Activated T-cell treated with anti-CD3 and anti-CD28 coated beads for 48 hours (primary cell): ENCODE measurements at places on chromosomes 7 and 10.

DNA sequence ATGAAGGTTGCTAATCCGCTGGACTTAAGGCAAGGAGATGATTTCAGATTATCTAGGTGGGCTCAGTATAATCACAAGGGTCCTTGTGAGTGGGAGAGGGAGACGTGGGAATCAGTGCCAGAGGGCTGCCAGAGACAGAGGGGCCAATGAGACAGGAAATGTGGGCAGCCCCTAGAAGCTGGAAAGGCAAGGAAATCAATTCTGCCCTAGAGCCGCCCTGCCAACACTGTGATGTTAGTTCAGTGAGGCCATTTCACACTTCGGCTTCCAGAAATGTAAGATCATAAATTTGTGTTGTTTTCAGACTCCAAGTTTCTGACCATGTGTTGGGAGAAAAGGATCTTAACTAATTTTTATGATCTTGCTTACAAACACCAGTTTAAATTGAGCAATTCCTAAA lies 3.6 kb upstream of the GPNMB start:
- DNase-seq = no peak

DNA sequence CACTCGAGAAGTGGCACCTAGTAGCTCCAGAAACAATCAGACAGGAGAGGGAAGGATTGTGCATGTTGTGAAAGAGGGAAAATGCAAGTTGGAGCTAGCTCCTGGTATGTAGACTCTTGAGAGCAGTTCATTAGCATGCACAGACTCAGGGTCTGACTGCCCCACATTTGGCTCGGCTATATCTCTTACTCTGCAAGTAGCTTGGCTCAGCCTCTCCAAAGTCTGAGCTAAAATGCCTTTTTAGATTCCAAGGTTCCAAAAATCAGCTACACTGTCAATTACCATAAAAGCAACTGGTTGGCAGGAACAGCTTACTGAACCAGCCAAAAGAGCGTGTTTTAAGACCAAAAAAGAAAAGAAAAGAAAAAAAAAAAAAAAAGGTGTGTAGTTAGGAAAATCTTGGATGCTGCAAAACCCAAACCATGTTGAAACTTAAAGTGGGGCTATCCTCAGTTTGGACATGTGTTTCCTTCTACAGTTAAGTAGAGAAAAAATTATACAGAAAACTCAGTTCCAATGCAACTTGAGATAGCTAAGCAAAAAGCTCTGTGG lies 65.5 kb downstream of the MKX start:
- no peak for DNase-seq

- no peak for DNase-seq
These were observed 9.9 kb upstream of the OR6V1 start for GRCh38 chr7:143042159-143042789.

GRCh38 chr7:67413670-67414069 lies 417.0 kb downstream of the TYW1 start:
- DNase-seq = no peak

GRCh38 chr7:5625938-5626337 lies 155.5 kb downstream of the RNF216 start:
- DNase-seq = no peak

DNA sequence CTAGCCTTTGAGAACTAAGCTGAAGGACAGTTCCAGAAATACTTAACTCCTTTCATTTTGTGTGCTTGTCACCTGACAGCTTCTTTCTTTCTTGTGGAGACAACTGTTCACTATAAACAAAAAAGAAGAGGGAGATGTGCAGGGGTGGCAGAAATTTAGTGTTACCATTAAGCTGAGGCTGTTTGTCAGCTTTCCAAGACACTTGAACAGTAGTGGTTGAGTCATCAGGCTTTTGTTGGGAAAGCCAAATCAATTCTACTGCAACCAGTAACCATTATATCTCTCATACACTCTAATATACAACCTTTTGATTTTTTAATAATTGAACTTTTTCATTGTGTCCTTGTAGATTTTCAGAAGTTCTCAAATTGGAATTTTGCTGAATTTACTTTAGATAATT lies 75.3 kb downstream of the POLL start:
- no peak for DNase-seq

GRCh38 chr10:122112625-122113160 lies 123.7 kb downstream of the TACC2 start:
- DNase-seq = no peak

DNA sequence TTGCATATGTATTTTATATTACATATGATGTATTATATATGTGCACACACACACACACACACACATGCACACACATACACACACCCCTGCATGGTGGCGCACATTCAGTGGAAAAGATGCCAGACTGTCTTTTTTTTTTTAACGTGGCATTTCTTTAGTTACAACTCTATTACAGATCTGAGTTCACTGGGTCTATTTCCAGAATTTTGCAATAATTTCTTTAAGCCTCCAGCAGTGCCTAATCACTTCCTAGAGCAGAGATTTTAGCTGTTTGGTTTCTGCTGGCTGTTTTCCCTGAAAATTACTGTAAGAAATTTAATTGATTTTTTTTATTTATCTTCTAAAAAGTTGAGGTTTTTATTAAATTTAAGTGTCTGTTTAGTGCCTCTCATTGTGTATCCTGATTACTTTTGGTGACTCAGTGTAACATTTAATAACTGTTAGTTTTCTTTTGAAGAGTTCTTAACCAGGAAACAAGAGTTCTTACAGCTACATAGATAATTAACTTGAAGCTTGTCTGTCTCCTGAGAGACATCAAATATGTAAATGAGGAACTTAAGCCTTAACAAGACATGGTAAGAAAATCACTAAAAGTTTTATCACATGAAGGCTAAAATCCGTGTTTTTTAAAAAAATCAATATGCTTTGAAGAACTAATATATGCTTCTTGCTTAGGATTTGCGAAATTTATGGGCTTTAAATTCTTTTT lies 232.0 kb downstream of the MDFIC start:
- no peak for DNase-seq

- DNase-seq = no peak
These were observed 17.4 kb upstream of the BAIAP2L1 start for GRCh38 chr7:98418271-98418635.

- no peak for DNase-seq
These were observed 14.3 kb upstream of the NPM3 start for GRCh38 chr10:101797403-101798059.

DNA sequence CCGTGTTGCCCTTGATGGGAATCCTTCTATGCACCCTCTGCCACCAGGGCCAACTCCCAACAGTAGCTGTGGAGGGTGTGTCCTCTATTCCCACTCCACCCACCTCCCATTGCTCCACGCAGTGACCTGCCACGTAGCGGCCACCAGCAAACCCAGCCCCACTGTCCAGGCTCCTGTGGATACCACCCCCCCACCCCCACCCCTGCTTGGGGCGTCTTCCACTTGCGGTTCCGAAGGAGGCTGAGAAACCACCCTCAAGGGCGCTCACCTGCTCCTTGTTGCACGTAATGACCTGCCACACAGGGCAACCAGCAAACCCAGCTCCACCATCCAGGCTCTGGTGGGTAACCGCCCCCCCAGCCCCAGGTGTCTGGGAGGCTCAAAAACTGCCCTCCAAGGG lies 72.0 kb downstream of the DIP2C start:
- DNase-seq = no peak

DNA sequence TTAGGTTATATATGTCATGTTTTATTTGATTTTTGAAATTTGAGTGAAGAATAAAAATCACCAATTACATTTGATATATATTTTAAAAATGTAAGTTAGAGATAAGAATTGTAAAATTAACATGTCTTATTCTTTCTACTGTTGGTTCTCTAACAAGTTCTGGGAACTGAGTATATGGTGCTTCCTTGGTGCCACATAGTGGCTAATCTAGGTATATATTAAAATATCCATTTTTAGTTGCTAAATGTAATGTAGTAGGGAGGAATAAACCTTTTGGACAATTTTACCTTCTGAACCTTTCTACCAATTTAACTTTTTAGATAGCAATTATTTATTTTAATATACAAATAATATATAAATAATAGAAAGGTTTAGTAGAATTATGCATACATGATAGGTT lies 17.5 kb downstream of the CFAP69 start:
- DNase-seq = no peak

DNA sequence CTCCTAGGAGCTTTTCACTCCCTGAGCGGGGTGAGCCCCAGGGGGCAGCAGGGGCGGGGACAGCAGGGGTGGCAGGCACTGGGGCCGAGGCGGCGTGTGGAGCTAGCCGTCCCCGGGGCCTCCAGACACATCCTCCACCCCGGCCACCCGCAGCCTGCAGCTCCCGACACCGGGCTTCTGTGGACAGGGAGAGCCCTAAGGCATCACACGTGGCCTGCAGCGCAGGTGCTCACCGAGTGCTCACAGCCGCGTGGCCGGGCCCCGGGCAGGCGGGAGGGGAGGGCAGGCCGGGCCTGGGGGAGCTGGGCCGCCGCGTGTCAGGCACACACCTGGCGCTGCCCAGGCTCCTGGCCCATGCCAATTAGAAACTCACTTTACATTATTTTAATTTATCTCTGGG lies 51.4 kb downstream of the MICALL2 start:
- no peak for DNase-seq

DNA sequence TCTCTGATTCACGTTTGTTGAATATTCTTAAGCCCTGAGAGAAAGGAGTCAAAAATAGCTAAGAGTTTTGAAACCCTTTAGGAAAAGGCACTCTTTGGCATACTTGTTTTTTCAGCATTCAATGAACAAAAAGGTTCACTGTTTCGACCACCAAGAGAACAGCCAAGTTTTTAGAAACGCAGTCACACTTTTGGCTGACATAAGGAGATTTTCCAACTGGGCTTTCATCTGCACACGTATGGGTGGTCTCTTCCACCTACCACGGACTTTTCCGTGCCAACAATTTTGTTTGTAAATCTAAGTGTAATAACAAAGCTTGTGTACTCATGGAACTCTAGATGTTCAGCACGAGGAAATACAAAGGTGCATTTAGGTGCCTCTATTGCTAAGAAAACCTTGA lies 270.3 kb downstream of the WDR11 start:
- no peak for DNase-seq

DNA sequence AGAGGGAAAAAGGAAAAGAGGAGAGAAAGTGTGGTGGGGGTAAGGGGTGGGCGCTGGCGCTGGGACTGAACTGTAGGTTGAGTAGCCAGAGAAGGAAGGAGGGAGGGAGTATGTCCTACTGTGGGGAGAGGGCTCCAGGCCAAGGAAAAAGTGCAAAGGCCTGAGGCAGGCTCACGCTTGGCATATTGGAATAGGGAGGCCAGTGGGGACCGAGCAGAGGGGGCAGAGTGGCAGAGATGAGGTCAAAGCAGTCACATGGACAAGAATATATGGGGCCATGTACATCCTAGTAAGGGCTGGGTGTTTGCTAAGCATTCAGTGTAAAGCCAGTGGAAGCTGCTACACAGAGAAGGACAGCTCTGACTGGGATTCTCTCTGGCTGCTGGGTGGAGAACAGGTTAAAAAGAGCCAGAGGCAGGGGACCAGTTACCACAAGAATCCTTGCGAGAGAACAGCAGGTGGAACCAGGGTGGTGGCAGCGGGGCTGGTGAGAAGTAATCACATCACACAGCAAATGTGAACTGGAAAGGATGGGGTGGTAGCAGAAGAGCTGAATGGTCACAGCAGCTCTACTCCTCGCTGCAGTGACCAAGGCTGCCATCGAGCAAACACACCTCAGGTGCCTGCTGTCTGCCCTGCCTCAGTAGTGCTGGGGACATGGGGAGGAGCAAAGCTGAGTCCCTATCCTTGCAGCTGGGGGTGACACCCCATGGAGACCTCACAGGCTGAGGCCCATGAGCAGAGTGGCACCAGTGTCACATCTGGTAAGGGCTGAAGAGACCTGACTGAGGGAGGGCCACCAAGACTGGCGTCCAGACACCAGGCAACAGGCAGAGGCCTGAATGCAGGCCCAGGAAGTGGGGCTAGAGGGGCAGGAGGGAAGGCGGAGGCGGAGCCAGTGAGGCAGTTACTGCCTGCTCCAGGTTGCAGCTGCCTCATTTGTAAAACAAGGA lies 39.5 kb downstream of the FAM53B start:
- no peak for DNase-seq

DNA sequence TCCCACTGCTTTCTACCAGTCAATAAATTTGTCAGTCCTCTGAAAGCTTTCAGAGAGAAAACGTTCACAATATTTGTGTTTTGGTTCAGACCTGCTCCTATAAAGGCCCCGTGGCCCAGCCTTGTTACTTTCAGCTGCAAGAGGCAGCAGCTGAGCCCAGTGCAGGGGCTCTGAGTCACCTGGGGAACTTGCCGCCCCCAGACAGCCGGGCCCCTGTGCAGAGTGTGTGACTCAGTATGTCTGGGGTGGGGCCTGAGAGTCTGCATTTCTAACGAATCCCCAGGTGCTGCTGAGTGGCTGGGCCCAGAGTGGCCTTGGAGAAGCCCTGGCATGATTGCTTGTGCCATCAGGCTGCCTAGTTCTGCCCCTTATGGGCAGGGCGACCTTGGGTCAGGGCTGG lies 303.5 kb downstream of the PAXIP1 start:
- DNase-seq = peak; percentile 17

GRCh38 chr10:3512263-3512662 lies 272.7 kb downstream of the KLF6 start:
- DNase-seq = no peak

DNA sequence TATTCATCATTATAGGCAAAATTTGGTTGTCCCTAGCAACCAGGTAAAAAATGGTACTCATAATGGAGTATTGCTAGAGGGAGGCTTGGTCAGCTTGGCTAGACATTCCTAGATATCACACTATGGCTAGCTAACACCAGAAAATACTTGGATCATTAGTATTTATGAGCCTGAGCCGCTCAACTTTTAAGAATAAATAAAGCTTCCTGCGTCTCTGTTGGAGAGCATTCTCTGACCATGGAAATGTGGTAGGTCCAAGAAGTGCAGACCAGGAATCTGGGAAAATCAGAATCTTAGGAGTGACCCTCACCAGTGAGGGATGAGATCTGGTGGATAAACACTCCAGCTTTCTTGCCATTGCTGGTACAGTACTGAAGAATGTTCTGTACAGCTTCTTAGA lies 157.6 kb upstream of the AGR3 start:
- no peak for DNase-seq

DNA sequence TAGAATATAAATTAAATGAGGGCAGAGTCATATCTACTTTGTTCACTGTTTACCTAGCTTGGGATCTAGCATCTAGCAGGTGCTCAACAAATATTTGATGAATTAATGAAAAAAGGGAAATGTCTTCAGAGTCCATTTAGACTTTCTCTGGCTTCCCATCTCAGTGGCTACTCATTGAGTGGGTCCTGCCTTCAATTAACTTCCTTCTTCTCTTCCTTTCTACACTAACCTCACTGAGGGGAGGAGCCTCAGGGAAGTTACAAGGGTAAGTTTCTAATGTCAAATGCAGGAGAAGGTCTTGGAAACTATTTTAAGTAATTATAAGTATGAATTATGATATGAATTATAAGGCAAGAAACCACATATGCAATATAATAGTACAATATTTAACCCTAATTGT lies 28.2 kb upstream of the MPP7 start:
- no peak for DNase-seq

DNA sequence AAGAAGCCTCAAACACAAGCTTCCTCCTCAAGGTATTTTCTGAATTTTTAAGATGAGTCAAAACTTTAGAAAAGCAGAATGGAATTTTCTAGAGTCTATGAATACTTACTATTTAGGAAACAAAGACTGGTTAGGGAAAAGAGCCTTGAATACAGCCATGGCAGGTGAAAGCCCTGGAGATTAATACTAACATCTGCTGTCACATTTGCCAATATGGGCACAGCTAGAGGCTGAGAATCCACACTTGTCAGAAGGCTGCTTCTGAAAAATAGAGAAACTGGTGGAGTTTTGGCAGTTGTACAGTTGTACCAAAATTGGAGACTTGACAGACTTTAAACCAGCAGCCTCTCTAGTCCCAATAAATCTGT lies 24.3 kb upstream of the CNNM1 start:
- no peak for DNase-seq
